ENCODE measurements at places on chromosomes 2 and 18.

GRCh38 chr2:54546518-54546917 is 90.4 kb downstream of the SPTBN1 start:
- DNase-seq = no peak

DNA sequence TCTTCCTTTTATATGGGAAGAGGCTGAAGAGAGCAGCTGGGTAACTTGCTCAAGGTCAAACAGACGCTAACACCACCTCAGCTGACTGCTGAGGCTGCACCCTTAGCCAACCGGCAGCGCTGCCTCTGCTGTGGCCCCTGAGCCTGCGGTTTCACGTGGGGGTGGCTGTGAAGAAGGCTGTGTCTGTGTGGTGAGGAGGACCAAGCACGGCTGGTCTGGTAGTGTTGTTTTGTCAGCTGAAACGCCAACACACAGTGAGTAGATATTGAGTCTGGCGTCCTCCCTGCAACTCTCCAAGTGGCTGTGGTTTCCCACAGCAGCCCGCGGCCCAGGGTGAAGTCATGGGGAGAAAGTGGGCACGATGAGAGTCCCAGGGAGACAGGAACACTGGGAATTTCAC is 69.6 kb downstream of the THNSL2 start:
- DNase-seq = no peak

DNA sequence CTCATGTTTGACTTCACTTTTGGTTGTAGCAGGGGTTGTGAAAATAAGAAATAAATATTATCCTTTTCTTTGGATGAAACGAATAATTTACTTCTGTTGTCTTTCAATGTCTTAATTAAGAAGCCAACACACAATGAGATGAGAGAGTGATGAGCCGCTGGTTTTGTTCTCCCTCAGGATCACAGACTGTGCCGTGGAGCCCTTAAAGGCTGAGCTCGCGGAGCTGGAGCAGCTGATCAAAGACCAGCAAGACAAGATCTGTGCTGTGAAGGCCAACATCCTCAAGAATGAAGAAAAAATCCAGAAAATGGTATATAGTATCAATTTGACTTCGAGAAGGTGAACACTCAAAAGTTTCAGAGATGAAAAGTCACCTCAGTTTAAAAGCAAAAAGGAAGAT is 28.1 kb upstream of the ASB1 start:
- DNase-seq = no peak

DNA sequence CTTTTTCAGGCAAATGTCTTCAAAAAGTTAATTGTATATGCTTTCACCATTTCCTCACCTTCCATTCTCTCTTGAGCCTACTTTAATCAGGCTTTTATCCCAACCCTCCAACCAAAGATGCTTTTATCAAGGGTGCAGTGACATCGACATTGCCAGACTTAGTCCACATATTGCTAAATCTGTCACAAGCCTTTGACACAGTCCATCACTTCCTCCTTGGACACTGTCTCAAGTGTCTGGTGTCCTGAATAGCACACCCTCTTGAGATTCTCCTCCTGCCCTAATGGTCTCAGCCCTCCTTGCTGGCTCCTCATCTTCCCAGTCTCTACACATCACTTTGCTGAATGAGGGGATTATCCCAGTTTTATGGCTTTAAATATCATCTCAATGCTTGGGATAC is 147.5 kb upstream of the SLC39A10 start:
- no peak for DNase-seq

GRCh38 chr18:21117409-21118131 is 6.0 kb upstream of the ROCK1 start:
- no peak for DNase-seq

- DNase-seq = no peak
These were observed 25.0 kb upstream of the RNF152 start for GRCh38 chr18:61917818-61918217.

GRCh38 chr2:231601356-231602229 is 8.9 kb downstream of the TEX44 start:
- peak; percentile 51 for DNase-seq

- DNase-seq = no peak
These were observed 73.5 kb upstream of the SPTBN1 start for GRCh38 chr2:54382601-54383000.

DNA sequence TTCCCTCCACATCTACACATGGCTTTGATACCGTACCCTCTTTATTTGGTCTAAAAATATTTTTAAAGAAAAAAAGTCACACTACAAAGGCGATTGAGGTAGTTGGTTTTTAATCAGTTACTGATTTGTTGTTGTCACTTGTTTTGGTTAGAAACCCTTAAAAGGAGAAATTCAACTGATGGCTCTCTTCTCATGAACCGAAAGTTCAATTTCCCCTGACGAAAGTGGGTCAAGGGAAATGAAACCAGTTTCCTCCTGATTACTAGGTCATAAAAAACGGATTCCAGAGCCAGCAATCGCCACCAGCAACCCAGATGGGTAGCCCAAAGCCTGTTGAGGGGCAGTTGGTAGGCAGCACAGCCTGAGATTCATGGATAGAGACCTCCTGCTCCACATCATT is 63.2 kb downstream of the DLGAP1 start:
- DNase-seq = no peak

DNA sequence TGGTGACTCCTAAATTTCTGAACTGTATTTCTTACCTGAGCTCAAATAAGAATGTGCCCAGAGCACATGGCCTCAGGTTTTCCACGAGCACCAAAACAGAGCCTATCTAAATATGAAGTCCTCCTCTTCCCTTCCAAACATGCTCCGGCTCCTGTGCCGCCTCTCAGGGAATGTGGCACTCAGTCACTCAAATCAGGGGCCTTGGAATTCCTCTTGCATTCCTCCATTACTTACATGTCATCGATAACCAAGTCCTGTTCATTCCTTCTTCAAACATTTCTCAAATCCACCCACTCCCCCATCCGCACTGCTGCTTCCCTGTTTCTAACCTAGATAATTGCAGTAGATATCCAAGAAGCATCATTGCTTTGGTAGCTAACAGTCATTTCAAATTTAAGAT is 151.4 kb downstream of the CHST9 start:
- no peak for DNase-seq

DNA sequence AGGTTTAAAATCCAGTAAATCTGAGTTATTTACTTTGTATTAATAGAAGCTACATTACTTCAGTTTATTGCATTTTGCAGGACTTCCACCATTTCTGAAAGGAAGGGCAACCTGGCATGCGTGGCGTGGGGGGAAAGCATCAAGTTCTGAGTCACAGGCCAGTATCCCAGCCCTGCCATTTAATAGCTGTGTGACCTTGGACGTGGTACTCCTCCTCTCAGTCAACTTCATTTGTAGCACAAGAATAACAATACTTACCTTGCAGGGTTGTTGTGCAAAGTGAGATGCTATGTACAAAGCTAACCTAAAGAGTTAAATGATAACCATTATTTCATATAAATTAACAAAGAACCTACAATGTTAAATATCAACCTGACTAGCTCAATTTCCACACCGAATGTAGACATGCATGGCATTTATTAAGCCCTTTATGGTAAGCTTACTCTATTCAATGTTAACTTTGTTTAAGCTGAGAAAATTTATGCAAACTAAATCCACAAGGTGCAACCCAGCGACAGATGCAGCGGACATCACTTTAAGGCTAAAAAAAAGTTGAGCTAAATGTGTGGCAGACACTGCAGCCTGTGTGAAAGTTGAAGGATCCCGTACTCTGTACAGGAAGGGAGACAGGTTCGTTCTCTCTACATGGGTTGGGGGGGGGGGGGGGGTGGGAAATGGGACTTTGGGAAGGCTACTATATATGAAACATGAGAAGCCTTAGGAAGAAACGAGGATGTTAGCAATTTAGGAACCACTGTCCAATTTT is 17.2 kb upstream of the STPG4 start:
- DNase-seq = no peak

Data from stimulated activated CD8-positive, alpha-beta memory T cell treated with anti-CD3 and anti-CD28 coated beads, Interleukin-2, amount 100 ng/mL, for 1 hour (primary cell).